ENCODE measurements at places on chromosomes 3 and 15. TPM values are rescaled to one million over a fixed set of nuclear protein-coding genes. Genes with fewer than 3 reads are reported as not detected.

The PLSCR5 gene
- not detected for total RNA-seq

The SLC2A2 gene
- total RNA-seq, result not detected

The ERC2 gene
- 0.25 TPM for total RNA-seq

The PARP15 gene
- not detected for total RNA-seq

The PLAAT1 gene
- not detected for total RNA-seq

The PLXNB1 gene
- 17.7 TPM for total RNA-seq

The SPRED1 gene
- 7.5 TPM for total RNA-seq

The TRH gene
- total RNA-seq, result not detected

The DPPA2 gene
- total RNA-seq, result not detected

The THUMPD3 gene
- 52.0 TPM for total RNA-seq

The TRIM42 gene
- not detected for total RNA-seq

The PBRM1 gene
- 9.8 TPM for total RNA-seq

Measured in A549 treated with CORT108297 at 1 μM for 4 hours (cell line).